ENCODE measurements at places on chromosomes 5 and 9.

GRCh38 chr5:5558638-5559527 is 136.4 kb downstream of the ICE1 start:
- no peak for DNase-seq

DNA sequence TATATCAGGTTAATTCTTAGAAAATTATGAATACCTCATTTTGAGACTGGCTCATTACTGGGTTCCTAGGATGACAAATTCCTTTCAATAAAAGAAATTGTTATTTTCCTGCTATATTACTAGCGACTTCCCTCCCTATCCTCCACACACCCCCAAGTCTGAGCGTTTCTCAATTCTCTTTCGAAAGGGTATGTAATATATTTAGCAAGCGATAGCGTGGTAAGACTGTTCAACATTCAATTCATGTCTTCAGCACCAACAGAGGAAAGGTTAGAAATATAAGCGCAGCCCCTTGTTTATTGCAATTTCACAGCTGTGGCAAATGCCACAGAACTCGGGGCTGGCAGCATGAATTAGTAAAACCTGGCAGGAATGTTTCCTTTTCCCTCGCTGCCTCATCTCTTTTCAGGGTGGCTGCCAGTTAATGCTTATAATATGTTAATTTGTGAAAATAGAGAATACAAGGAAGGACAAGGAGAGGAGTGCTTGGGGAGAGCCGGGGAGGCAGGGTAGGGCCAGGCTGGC is 152.7 kb upstream of the TBCA start:
- no peak for DNase-seq

- DNase-seq = no peak
Observed at GRCh38 chr5:113092683-113093082, 116.1 kb downstream of the DCP2 start.

DNA sequence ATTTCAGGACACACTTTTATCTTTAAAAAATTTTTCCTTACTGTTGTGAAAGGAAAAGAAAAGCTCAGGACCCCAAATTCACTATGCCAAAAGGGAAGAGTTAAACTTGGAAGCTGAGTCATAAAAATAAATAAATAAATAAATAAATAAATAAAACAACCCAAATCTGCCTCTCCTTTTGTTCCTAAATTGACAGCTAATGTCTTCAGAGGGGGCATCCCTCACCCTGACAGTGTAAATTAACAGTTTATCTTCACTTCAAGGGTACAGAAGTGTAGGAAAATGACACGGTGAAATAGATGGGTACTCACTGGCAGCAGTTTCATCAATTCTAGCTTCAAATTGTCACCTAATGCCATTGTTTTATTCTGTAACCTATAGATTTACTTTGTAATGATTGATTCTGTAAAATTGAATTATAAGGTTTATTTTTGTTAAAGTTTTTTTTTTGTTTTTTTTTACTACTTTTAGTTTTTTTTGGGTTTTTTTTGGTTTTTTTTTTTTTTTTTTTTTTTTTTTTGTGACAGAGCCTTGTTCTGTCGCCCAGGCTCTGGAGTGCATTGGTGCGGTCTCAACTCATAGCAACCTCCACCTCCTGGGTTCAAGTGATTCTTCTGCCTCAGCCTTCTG is 18.5 kb upstream of the ANXA1 start:
- no peak for DNase-seq

- no peak for DNase-seq
Observed at GRCh38 chr9:108039012-108039411, 549.4 kb upstream of the KLF4 start.

DNA sequence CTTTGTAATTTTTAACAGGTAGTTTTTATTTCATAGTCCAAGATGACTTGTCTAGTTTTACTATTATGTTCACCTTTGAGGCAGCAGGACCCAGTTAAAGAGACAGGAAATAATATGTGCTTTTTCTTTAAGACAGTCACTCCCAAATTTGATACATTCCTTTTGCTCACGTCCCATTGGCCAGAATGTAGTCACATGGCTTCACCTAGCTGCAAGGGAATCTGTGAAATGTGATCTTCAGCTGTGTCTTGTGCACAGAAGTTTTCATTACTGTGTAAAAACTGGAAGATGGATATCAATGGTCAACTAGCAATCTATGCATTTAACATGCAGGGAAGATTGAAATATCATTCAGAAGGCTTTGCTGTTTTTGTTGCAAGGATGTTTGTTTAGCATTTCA is 41.1 kb downstream of the XRCC4 start:
- no peak for DNase-seq

DNA sequence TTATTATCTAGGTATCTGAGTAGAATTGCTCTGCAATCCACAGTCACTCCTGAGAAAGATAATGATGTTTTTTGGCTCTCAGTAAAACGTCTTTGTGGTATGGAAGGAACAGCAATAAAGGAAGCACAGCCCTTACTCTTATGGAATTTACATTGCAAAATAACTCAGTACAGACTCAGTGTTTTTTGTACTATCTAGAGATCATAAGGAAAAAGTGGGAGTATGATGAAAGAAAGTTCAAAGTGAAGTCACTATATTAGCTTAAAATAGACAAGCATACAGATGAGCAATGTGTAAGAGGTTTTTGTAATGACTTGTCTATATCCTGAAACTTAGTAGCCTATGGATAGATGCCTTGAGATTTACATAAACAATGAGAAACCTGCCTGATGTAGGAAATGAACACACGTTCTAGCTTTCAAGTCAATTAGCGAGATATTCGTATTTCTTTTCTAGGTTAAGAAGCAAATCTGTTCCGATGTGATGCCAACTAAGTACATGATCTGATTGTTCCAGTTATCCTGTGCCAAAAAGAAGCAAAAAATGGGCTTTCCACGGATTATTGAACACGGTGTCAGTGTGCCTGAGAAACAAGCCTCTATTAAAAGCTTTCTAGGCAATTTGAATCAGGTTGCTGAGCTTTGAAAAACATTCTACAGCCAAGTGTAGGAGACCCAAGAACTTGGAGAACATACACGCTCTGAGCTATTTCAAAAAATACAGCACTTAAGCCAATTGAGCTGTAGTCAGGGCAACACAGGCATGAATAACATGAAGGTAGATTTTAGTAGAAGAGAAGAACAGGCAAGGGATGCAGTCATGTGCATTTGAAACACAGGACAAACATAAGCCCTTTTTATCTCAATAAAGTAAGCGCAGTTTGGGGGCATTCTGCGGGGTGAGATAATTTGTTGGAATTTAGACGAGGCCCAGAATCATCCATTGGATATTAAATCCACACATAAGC is 86.3 kb upstream of the TAF11L2 start:
- no peak for DNase-seq

DNA sequence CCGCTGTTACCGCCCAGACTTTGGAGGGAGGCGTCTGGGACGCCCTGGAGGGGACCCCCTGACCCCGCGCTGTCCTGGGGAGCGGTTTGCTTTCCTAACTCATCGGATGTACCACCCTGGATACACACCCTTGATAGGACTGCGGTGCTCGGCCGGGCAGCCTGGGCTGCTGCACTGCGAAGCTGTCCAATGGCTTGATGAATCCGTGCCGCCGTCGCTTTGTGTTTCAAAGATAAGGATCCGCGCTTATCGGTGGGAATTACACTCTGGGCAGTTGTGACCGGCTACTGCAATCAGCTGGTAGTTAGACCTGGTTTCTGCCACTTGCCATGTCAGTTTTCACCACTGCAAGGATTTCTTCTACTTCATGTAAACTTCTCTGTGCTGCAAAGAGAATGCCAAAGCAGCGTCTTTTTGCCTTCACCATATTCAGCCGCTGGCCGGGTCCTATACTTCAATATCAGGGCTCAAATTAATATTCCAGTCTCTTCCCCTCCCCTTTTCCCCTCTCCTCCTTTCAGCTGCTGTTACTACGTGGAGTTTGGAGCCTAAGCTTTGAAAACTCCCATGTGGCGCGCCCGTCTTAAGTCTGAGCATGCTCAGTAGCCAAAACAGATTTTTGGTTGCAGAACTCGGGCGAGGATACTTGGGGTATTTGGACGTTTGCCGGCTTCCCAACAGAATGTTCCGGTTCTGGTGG is 727 bp downstream of the SMAD5 start:
- no peak for DNase-seq

DNA sequence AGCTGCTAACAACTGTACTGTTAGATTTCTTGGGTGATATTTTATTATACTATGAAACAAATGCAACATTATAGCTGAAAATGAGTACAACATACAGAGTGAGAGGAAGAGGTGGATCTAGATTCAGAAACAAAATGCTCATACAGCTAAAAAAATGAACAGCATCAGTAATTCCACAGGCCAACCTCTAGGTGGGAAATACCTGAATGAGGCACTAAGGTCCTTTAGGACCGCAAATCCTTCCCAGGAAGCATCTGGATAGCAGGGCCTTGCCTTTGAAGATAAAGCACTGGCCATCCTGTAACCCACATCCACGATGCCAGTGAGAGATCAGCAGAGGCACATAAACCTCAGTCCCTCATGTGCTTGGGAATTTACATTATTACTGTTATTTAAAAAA is 310.8 kb downstream of the YTHDC2 start:
- no peak for DNase-seq

- no peak for DNase-seq
Observed at GRCh38 chr5:35032356-35032755, 15.4 kb downstream of the AGXT2 start.

DNA sequence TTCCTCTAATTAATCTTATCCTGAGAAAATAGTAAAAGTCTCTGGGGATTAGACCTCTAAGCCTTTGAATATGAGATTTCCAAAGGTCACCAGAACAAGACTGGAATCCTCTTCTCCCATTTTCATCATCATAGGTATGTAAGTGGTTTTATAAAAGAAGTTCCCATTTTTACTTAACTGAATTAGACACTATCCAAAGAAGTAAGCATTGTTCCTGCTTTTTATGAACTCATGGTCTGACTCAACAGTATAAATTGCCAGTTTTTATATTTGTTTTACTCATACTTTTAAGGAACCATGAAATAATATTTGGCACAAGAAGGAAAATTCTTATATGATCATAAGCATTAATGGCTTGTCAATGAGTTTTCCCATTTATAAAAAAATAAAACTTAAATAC is 167.1 kb upstream of the ADRA1B start:
- DNase-seq = no peak

DNA sequence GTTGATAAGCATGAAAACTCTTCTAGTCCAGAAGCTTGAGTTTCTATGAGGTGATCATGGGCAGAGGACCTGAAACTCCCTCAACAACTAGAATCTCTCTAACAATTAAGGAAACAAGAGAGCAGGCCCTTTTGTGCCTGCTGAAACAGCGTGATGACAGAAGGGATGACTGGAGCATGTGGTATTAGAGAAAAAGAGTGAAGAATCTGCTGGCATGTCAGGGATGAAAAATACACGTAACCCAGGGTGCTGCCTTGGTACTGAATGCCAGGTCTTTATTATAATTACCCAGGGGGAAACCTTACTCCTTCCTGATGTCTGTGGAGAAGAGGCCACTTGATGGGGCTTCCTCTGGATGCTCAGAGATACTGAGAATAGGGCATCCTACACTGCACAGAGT is 167.8 kb downstream of the CRB2 start:
- no peak for DNase-seq

- DNase-seq = no peak
Observed at GRCh38 chr5:16644301-16644889, 27.6 kb upstream of the RETREG1 start.

DNA sequence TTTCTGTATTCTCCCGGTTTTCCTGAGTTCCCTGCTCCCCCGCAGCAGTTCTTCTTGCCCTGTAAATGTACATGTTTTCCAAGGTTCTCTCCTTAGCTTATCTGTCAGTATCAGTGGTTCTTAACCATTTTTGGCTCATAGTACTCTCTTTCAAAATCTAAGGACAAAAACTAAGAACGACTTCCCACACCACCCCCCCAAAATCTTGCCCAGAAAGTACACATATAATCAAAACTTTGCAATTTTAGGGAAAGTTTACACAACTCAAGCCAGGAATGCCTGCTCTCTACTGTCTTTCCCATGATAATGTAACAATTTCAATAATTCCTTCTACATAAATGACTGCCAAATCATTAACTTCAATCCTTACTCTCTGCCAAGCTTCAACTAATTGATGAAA is 4.5 kb downstream of the DCAF12 start:
- DNase-seq = no peak

DNA sequence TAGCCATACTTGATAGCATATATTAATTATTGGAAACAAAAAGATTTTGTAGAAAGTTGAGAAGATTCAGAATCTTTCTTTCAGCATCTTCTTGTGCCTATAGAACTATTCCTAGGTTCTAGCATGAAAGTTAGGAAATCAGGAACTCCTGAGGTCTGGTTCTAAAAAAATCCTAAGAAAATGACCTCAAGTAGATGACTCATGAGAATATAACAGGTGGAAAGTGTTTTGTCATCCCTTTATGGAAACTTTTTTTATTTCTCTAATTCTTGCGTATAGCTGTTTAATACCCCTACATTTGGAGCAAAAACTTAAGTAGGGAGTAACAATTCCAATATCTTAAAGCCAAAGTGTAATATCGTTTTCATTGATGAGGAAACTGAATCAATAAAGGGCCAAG is 574.1 kb downstream of the NR2F1-AS1 start:
- no peak for DNase-seq

- no peak for DNase-seq
Observed at GRCh38 chr5:109654455-109654854, 35.3 kb upstream of the MAN2A1 start.

GRCh38 chr9:111902391-111903139 is 6.0 kb downstream of the UGCG start:
- DNase-seq = no peak

DNA sequence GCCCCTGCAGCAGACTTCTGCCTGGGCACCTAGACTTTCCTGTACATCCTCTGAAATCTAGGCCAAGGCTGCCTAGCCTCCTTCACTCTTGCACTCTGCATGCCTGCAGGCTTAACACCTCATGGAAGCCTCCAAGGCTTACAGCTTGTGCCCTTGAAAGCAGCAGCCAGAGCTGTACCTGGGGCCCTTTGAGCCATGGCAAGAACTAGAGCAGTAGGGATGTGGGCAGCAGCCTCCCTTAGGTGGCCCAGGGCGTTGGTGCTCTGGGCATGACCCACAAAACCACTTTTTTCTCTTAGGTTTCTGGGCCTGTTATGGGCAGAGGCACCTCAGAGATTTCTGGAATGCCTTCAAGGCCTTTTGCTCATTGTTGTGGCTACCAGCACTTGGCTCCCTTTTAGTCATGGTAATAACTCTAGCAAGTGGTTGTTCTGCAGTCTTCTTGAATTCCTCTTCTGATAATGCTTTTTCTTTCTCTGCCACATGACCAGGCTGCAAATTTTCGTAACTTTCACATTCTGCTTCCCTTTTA is 606.2 kb downstream of the TLE4 start:
- no peak for DNase-seq

GRCh38 chr9:93315960-93316359 is 132.0 kb downstream of the WNK2 start:
- no peak for DNase-seq

GRCh38 chr5:141879426-141879759 is 1.2 kb upstream of the PCDH1 start:
- DNase-seq = no peak

DNA sequence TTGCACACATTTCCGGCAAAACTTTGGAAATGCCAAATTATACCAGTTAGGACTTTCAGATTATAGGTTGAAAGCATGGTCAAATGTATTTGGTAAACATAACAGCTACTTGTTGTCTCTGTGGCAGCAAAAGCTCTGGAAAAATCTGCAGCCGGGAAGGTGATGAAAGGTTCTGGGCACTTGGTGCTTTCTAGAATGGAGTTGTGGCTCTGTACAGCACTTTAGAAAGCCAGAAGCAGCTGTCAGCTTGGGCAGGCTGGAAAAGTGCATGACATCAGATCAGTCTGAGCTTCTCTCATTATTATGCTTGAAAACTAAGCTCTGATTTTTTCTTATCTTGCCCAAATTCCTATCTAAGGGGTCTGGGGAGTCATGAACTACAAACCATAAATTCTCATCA is 118.6 kb upstream of the MAST4 start:
- DNase-seq = no peak

Measured in stimulated activated CD8-positive, alpha-beta memory T cell treated with anti-CD3 and anti-CD28 coated beads, Interleukin-4, amount 100 ng/mL, for 24 hours (primary cell).